ENCODE measurements at places on chromosomes 7 and 10. TPM values are rescaled to one million over a fixed set of nuclear protein-coding genes. Genes with fewer than 3 reads are reported as not detected.

GRCh38 chr10:79413196-79413595 is 32.2 kb downstream of the ZCCHC24 start:
- DNase-seq = no peak

DNA sequence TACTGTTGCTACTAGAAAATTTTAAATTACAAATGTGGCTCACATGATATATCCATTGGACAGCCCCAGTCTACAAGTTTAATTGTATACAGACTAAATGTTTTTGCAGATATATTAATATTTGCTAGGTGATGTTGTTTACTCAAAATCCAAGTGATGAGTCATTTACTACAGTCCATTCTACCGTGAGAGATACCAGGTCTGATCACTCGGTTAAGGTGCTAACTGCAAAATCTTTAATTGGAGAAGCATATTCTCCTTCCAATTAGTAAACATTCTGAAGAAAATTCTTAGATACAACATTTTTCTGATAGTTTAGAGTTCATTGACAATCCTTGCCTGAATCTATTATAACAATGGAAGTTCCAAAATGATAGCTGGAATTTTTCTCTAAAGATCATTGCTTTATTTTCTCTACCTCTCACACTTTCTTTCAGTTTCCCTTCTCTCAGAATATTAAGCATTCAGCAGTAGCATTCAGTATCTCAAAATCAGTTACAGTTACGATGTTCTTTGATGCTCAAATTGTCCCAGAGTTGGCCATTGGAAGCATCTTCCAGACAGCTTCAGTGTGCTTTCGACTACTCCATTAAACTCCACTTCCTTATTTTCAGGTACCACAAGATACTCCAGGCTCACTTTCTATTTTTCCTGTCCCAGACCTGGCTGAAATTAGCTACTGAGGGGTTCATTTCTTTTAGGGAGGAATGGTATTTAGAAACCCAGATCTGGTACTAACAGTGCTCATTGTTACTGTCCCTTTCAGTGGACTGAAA is 2.3 kb downstream of the ABCB1 start:
- DNase-seq = no peak

GRCh38 chr7:2241580-2242540 is at the start of the genes MRM2 and NUDT1:
Gene MRM2 (minus strand): TSS chr7:2242205. CDS start chr7:2242169, 36 bp downstream.
Gene NUDT1 (plus strand): TSS chr7:2242226. CDS start chr7:2244575, 2,349 bp downstream.
- DNase-seq = peak; percentile 94

Gene NKX2-3
- not detected for polyA plus RNA-seq
